ENCODE measurements at places on chromosomes 11 and 22. TPM values are rescaled to one million over a fixed set of nuclear protein-coding genes. Genes with fewer than 3 reads are reported as not detected.

DNA sequence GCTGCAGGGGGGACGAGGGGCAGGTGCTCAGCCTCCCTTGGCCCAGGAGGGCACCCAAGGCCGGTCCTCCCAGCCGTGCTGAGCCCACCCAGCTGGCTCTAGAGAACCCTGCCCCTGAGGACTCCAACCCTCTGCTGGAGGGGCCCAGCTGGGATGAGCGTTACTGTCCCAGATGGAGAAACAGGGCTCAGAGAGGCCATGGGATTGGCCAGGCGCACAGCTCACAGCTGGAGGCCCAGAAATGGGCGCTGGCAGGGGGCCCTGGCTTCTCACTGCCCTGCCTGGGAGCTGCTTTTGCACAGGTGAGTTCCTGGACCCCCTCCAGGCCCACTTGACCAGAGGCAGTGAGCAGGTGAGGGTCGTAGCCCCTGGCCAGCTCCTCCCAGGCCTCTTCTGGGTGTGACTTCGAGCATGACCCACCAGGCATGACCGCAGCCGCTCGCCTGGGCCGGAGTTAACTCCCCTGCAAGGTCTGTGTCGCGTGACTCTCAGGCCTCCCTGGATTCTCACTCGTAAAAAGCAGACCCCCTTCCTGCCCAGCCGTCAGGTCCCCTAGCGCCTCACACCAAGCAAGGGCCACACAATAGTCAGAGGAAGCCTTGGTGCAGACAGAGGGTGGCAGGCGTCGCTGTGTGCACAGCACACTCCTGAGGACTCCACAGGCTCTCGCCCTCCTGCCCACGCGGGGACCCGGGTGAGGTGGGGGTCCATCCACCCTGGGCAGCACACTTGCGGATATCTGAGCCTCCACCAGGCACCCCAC lies 19.7 kb upstream of the IL17REL start:
- no peak overlapping the region for H3K4me3 ChIP-seq
- peaks cover 19% of the 10 kb centered on the region for H3K27me3 ChIP-seq
- DNase-seq = no peak
- peaks cover 13% of the 10 kb centered on the region for H3K4me1 ChIP-seq

GRCh38 chr11:6538456-6538855 lies 41.4 kb downstream of the DNHD1 start:
- H3K27me3 ChIP-seq = no peaks in the 10 kb centered on the region
- H3K27ac ChIP-seq = no peak overlapping the region
- H3K36me3 ChIP-seq = no peaks in the 10 kb centered on the region
- H3K4me1 ChIP-seq = no peaks in the 10 kb centered on the region
- no peak for DNase-seq

- DNase-seq = no peak
- H3K4me3 ChIP-seq = no peak overlapping the region
- H3K27me3 ChIP-seq = peaks cover 4% of the 10 kb centered on the region
- no peaks in the 10 kb centered on the region for H3K36me3 ChIP-seq
- H3K4me1 ChIP-seq = no peaks in the 10 kb centered on the region
Measured at GRCh38 chr11:112525844-112526590, 265.4 kb upstream of the PLET1 start.

The OR51B5 gene
- total RNA-seq = not detected

The BATF2 gene
- total RNA-seq = not detected

The BCR gene
- 62.3 TPM for total RNA-seq

Measured in activated naive CD4-positive, alpha-beta T cell treated with anti-CD3 and anti-CD28 coated beads for 36 hours (primary cell).